ENCODE measurements at places on chromosomes 5 and 9. TPM values are rescaled to one million over a fixed set of nuclear protein-coding genes. Genes with fewer than 3 reads are reported as not detected.
A peak's percentile ranks its signal among the peaks of the same experiment; 100 is the strongest.

The MZB1 gene
- 0.50 TPM for total RNA-seq

The TRIM36 gene
- total RNA-seq: 0.15 TPM

The NELFB gene
- total RNA-seq: 103 TPM

The RELL2 gene
- total RNA-seq: 5.0 TPM

The PCDHA10 gene
- not detected for total RNA-seq

The STARD4 gene
- 6.4 TPM for total RNA-seq

The GPX3 gene
- 93.2 TPM for total RNA-seq

- no peak for DNase-seq
These were observed 166.0 kb upstream of the RGS7BP start for GRCh38 chr5:64339769-64340168.

DNA sequence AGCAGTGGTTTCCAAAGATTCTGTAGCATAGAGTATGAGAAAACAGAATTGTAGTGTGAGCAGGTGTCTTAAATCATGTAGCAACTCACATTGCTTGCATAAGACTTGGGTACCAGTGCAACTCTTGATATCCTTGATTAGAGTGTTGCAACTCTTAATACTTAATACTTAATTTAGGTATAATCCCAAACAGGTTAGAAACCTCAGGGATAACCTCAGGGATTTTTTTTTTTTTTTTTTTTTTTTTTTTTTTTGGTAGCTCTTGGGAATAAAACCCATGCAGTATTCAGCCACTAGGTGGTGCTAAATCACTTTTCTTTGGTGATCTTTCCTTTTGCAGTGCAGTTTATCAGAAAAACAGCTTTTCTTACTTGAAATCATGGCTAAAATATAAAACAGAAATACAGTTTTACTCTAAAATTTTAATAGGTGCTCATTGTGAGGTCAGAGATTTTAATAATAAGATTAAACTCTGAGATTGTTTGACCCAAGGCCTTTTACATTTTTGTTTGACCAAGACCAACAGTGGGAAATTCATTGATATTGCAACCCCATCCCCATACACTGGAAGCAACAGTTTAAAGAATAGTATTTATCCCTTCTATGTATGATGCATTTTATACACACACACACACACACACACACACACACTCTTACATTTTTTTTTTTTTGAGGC is 55.3 kb downstream of the ERAP1 start:
- DNase-seq: no peak

DNA sequence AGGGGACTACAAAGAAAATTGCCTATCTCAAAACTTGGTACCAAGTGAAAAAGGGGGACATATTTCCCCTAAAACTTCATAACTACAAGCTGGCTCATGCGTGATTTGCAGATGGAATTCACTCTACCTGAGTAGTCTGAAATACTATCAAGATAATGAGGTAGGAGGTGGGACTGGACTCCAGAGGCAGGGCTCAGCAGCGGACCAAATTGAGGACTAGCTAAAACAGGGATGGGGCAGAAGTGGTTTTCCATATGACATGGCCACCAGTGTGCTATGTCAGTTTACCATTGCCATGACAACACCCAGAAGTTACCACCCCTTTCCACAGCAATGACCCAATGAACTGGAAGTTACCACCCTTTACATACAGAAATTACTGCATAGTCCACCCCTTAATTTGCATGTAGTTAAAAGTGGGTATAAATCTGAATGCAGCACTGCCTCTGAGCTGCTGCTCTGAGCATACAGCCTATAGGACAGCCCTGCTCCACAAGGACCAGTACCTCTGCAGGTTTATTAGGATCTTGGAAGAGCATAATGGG is 30.4 kb upstream of the TESK1 start:
- DNase-seq: no peak

DNA sequence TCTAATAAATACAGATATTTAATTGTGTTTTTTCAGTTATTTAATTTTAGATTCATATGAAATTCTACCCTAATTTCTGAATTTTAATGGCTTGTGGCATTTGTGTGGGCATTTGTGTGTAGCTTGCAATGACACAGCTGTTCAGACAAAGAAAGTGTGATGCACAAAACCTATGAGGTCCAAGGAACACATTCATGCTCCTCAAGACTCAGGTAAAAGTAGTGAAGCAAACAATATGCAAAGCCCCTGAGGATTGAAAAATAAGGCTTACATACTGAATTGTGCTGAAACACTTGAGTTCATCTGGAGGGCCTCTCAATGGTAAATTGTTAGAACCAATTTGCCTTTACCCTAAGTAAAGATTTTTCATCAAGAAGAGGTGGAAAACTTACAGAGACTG is 28.1 kb downstream of the IL7R start:
- no peak for DNase-seq

DNA sequence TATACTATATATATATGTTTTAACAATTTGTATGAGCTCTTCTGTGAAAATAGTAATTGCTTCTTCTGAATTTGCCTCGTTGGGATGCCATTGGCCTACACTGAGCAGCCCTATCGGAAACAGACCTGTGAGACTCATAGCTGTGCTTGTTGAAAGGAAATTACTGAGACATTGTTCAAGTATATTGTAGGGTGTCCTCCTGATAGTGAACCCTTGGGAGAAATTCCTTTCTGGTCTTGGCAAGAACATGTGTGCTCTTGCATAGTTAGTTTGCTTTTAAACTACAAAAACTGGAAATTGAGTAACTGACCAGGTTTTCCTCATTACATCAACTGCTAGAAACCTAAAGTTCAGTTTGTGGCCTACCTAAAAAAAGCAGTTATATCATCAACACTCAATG is 160.9 kb downstream of the LURAP1L start:
- DNase-seq: no peak

DNA sequence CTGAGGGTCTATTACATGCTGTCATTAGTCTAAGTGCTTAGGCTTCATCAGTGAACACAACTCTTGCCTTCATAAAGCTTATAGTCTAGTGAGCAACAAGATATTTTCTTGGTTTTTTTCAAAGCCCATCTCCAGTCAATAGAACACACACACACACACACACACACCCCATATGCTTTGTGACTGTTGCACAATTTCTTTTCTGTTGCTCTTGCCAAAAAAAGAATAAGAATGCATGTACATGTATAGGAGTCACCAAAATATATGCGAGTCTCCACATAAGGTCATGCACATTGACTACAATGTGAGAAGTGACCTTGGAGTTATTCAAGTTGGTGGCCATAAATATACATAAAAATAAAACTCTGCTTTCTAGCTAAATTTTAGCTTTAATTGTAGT is 351.5 kb upstream of the TLE4 start:
- DNase-seq: no peak

DNA sequence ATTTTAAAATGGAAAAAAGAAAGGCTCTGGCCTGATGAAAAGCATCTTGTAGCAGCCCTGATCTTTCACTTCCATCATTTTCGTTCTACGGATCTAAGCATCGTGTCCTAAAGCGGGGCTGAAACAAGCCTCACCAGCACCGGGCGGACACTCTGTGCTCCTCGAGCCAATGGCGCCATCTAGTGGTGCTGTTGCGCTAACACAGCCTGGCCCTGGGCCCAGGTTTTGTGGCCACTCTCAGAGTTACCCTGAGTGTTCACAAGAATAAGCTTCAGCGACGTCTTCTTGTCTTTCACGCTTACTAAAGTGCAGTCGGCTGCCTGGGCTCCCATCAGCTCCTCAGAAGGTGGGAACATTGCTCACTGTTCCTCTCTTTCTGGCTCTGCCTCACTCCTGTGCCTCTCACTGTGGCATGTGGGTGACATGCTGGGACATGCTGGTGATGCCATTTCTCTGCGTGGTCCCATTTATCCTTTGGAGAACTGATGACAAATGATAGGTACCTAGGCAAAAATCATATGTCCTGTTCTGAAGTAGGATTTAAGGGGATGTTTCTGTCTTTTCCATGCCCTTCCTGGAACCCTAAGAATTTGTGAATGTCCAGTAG is 32.7 kb downstream of the DMRT3 start:
- peak; percentile 38 for DNase-seq

GRCh38 chr5:168147568-168148360 is 143.7 kb upstream of the WWC1 start:
- no peak for DNase-seq

- no peak for DNase-seq
These were observed 914.4 kb upstream of the ACO1 start for GRCh38 chr9:31470051-31470450.

DNA sequence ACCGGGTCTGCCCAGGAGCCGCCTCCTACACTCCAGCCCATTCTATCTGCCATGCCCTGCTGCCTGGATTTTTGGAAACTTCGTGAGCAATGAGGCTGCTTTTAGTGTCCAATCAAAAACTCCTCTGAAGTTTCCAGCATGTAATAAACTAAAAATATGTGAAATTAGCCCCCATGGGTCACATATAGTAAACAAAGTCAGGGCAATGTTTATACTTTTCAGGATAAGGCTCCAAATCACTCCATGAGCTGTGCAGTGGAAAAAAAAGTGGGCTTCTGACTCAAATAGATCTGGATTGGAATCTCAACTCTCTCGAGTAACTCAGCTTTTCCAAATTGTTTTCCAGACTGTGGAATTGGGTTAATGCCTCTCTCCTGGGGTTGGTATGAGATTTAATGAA is 68.2 kb downstream of the PIK3R1 start:
- DNase-seq: no peak

DNA sequence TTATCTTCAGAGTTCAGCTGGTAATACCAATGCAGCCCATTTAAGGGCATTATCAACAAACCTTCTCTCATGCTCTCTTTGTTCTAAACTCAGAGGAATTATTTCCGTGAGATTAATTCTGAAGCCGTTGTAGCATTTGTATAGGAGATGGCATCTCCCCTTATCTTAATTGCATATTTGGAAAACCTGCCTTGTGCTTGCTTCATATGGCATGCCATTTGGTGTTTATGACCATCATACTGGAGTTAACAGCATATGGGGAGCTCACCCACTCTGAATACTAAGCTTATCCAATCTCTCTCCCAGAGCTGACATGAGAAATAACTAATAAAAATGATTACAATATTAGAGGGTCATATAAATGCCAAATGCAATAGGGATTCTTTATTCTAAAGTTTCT is 243.2 kb downstream of the BRINP1 start:
- DNase-seq: no peak

DNA sequence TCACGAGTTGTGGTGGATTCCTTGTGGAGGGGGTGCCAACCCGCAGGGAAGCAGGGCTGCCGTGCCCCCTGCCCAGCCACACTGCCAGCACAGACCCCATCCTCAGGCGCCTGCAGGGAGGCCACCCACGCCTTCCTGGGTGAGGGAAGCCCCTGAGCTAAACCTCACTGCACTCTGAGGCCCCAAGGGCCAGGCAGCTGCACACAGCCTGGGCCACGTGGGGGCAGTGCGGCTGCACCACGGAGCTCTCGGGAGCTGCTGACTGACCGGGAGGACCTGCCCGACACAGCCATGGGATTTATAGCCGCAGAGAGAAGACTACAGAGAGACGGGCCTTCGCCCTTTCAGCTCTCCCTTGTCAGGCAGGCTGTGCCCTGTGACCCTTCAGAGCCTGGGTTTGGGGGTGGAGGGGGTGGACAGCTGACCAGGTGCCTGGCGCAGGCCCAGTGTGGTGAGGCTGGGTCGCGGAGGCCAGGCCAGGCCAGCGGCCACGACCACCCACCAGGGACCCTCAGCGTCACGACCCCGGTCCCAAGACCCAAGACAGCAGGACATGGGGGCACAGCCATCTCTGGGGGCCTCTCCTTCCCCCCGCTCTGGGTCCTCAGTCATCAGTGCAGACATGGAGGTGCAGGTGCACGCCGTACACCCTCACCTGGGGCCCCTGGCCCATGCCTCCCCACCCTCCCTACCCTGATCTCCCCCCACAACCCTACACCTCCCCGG is 4.3 kb upstream of the AHRR start:
- DNase-seq: peak; percentile 89

GRCh38 chr9:96169484-96169883 is 132.5 kb downstream of the HSD17B3 start:
- peak; percentile 27 for DNase-seq

DNA sequence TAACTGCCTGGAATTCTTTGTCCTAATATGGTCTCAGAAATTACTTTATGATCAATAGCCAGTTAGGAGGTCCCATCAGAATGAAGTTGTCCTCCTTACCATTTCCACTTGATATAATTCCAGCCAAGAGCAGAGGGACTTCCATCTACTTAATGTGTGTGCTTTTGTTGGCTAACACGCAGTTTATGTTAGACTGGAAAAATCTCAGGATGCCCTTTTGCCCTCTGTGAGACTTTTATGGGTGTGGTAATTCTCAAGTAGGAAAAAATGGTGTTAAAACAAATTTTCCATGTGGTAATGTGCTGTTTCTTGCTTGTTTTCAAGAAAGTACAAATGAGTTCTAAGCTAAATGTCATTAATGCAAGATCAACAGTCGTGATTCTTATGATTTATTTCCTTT is 327.1 kb downstream of the MTRR start:
- no peak for DNase-seq

GRCh38 chr5:1799110-1799601 is 481 bp downstream of the MRPL36 start:
- no peak for DNase-seq

DNA sequence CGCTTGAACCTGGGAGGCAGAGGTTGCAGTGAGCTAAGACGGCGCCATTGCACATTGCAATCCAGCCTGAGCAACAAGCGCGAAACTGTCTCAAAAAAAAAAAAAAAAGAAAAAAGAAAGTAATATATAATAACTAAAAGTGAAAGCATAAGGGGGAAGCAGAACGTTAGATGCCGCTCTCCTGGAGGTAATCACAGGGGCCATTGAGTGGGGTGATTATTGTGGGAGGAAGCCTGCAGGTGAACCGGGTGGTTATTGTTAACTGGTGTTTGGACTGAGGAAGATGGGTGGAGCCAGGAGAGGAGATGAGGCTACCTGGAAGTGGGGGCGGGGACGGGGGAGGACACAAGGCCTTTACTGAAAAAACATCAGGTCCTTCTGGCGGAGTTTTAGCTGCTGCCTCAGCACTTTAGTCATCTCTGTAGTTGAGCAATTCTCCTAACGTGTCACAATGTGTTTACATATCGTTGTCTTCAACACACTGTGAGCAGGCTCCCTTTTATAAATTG is 5.3 kb upstream of the TJP2 start:
- peak; percentile 85 for DNase-seq

GRCh38 chr9:131275332-131276093 is 797 bp downstream of the FAM78A start:
- no peak for DNase-seq

DNA sequence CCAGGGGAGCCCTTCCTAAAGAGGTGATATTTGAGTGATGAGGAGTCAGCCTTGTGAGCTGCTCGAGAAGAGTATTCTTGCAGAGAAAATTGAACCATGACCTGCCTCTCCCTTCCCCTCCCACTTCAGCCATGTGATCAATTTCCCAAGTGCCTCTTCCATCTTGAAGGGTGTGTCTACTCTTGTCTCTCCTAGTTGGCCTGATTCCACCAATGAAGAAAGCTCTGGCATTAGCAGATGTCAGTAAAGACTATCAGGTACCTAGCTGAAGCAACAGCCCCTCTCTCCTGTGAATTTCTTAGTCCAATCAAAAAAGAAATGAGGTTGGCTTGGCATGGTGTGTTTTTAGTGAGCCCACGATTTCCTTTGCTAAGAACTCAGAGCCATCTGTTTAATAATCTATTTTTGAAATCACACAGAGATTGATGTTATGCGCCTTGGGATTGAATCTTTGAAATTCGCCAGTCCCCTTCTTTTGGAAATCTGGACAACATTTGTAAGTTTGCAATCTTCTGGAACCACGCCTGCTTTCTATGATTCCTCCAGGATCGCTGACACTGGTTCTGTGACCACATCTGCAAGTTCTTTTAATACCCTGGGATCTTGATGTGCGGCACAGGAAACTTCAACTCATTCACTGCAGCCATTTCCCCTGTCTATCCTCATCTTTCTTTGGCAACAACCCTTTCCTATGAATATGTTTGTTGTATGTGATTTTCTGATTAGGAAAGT is 404.6 kb downstream of the DMRT2 start:
- no peak for DNase-seq
